H1 (cell line): ENCODE measurements at places on chromosomes 1 and 21. TPM values are rescaled to one million over a fixed set of nuclear protein-coding genes. Genes with fewer than 3 reads are reported as not detected.
A peak's percentile ranks its signal among the peaks of the same experiment; 100 is the strongest.

DNA sequence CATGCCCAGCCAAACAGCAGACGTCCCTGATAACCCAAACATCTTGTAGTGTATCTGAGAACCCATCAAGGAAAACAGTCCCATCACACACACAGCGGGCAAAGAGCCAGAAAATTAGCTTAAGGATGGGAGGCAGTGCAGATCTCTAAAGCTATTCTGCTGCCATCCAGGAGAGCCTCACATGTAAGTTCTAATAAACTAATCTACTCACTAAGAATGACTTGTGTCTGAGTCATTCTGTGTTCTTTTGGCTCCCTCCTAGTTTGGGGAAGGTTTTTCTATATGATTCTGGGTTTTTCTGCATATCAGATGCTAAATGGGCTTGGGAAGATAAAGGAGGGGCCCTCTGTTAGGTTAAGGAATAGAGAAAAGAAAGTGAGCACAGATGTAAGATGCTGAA is 162.8 kb downstream of the HUNK start:
- no peak for DNase-seq

DNA sequence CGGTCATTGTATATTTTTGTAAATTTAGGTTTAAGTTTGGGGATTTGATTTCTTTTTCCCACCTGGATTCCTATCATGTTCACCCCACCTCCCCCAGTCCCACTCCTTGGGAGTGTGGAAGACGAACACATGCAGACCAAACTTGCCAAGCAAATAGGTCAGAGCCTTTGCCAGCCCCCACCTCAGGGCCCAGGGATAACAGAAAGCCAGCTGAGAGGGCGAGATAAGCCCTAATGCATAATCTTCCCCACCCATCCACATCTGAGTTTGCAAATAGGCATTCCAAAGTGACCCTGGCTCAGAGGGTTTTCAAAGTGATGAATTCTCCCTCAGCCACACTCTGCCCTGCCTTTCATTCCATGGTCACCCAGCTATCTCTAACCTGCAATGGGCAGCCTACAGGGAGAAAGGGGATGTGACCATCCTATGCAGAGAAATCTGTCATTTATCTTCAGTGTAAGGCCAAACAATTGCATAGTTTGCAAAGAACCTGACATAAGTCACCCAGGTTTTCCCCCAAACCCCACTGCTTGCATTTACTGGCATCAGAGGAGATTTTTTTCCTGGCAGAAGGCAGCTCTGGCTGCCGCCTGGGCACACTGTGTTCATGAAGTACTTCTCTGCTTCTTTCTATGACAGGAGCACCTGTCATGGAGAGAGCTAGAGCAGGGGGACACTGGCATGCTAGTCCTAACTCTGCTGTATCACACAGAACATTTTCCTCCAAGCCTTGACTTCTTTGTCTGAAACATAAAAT is 69.0 kb upstream of the NFIA start:
- peak; percentile 41 for DNase-seq

DNA sequence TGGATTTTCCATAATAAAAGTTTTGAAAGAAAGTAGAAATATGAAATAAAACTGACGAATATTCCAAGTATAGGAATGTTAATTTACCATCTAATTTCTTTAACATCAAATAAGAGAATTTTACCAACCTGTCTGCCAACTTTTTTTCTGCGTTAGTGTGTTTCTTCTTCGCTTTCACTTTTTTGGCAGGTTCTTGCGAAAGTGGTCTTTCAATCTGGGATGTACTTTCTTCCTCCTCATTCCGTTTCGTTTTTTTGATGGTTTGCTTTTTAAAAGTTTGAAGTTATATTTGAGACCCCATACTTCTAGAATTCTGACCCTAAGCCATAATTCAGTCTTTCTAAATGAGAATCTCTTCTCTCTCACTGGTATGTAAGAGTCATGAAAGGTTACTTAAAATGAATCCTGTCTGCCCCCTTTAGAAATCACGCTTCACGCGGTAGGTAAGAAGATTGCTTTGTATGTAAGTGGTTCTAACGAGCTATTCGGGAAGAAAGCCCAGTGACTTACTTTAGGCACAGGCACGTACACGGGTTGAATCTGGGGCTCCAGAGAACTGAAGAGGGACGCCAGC is 580 bp downstream of the RBM34 start:
- DNase-seq = no peak

- no peak for DNase-seq
Measured at GRCh38 chr1:216997069-216997468, 273.8 kb upstream of the ESRRG start.

DNA sequence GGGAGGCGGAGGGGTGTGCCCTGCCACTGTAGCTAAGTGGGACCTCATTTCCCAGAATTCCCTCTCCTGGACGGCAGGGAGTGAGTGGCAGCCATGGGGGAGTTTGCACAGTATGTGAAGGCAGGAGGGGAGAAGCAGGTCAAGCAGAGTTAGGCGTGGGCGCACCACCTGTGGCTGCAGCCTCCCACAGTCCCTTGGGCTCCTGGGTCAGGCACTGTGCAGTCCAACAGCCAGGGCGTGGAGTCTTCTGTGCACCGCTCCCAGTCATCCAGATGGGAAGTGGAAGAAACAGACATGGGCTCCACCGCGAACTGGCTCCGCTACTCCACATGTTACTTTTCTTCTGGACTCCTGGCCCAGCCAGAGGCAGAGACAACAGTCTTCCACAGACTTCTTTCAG is 85.4 kb upstream of the TIAM1 start:
- no peak for DNase-seq

Gene GPR37L1
- total RNA-seq = 0.08 and 0.13 TPM in 2 replicates

GRCh38 chr1:19356266-19356665 is 44.1 kb downstream of the SLC66A1 start:
- DNase-seq = no peak

GRCh38 chr1:227299241-227299627 is 19.1 kb downstream of the CDC42BPA start:
- no peak for DNase-seq

DNA sequence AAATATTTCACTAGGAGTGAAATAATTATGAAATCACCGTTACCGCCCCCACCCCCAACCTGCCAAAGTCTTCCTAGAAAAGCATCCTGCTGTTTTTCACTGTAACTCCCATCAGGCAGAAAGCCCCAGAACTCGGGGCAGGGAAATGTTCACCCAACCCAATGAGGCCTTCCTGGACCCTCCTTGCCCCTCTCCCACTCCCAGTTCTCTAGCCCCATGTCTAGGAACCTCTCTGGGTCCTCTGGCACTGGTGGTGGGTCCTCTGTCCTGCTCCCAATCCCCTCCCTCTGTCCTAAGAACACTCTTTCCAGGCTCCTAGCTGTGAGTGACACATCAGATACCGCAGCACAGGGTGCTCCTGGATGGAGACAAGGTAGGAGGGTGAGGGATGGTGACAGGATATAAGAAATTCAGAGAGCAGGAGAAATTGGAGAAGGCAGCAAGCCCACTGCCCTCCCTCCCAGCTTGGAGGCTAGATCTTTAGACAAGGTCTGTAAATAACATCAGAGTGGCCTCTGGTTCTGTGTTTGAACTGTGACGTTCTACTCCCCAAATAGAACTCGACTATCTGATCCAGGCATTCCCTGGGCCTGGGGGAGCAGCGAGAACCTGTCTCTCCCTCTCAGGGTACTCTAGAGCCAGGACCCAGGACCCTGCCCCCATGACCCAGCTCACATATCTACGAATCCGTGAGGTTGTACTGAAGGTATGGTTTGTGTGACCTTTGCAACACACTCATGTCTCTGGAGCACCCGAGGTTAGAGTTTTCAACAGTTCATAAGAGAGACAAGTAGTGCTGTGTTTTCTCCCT is 23.3 kb upstream of the BTG2 start:
- peak; percentile 34 for DNase-seq

Gene CELSR2
- 27.7 and 28.0 TPM in 2 replicates for total RNA-seq

DNA sequence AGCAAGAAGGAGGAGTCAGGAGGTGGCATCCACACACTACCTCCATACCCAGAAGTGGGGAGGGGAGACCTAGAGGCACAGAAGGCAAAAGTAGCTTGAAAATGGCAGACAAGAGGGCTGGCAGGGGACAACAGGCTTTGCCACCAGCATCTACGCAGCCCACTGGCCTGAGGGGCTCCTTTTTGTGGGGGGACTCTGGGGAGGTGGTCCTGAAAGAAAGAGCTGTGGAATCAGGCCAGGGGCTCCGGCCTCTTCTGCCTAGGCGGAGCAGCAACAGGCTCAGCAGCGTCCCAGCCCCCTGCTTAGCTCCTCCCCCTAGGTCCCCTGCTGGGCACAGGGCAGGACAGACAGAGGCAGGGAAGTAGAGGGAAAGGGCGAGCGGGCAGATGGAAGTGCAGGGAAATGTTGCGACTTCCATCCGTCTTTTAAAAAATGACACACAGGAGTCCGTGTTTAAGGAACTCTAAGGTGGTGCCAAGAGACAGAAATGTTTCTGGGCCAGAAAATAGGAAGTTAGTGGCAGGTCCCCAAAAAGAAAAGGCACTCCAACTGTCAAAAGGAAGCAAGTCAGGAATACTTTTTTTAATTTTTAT is 10.0 kb upstream of the LEFTY2 start:
- peak; percentile 88 for DNase-seq

DNA sequence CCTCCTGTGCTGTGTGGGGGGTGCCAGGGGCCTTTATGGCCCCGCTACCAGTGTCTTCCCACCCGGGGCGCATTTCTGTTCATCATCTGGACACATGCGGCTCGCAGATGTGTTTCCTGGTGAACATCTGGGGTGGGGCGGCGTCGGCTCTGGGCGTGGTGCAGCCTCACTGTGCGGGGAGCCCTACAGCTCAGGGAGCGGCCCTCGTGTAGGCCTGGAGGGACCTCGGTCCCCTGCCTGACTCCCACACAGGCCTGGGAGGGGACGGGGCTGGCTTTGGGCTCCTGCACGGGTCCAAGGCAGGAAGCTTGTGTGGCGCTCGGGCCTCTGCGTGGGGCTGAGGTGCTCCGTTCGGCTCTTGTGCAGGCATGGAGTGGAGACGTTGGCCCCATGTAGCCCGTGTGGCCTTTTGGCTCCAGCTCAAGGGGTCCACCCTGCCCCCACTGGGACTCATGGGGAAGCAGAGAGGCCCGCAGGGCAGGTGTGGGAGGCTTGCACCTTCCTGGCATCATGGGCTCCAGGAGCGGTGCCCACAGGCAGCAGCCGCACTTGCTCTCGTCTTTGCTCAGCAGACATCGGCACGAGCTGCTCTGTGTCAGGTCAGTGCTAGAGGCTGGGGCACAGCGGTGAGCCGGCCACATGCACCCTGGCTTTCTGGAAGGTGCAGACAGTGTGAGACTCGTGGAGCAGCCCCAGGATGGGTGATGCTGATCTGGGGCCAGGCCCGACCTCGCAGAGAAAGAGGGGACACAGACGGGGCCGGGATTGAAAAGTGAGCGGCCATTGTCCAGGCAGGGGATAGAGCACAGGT is 90.1 kb upstream of the ACTRT2 start:
- no peak for DNase-seq

GRCh38 chr1:44713321-44713781 is 17.6 kb downstream of the RNU5D-1 start:
- no peak for DNase-seq

Gene MLLT11
- 18.1 and 19.2 TPM in 2 replicates for total RNA-seq

GRCh38 chr1:115107516-115108260 is 18.4 kb upstream of the TSPAN2 start:
- no peak for DNase-seq

Gene C1orf74
- total RNA-seq = 3.9 and 4.1 TPM in 2 replicates

Gene CCDC185
- total RNA-seq = not detected in 2 replicates

Gene HPCAL4
- total RNA-seq = 0.46 and 0.54 TPM in 2 replicates

DNA sequence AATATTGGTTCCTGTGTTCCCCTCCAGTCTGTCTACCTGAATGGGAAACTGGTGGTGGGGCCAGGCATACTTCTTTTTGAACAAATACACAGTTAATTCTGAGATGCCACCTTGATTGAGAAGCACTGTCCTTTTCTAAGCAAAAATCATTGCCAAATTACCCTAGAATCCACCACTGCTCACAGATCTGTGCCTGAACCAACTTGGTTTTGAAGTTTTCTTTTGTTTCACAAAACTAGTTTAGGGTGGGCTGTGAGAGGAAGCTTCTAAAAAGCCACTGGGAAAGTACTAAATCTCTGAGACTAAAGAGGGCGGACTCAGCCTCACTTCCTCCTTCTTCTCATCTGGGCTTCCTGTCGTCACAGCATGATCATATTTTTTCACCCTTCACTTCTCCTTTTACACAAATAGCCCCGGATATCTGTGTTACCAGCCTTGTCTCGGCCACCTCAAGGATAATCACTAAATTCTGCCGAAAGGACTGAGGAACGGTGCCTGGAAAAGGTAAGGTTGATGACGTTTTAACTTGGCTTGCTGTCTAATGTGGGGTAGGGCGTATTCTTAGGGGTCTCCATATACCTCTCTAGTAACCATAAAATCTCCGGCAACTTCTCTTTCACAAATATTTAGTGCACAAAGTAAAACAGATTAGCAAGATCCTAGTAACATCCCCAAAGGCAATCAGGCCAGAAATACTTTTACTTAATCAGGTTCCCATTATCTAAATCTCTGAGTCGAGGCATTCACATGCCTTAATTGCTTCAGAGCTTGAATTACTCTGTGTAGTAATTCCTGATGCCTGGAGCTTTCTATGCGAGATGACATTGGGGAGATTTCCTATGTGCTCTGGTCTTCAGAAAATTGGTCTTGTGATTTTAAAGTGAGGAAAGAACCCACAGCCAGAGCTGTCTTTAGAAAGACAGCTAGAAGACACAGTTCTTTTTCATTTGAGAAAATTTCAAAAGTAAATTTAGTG is at the start of gene CD53:
CD53 (plus strand) TSS at position 404 of the 976 bp plus-strand sequence. CDS start 18,261 bp downstream, outside the sequence.
- DNase-seq = no peak

DNA sequence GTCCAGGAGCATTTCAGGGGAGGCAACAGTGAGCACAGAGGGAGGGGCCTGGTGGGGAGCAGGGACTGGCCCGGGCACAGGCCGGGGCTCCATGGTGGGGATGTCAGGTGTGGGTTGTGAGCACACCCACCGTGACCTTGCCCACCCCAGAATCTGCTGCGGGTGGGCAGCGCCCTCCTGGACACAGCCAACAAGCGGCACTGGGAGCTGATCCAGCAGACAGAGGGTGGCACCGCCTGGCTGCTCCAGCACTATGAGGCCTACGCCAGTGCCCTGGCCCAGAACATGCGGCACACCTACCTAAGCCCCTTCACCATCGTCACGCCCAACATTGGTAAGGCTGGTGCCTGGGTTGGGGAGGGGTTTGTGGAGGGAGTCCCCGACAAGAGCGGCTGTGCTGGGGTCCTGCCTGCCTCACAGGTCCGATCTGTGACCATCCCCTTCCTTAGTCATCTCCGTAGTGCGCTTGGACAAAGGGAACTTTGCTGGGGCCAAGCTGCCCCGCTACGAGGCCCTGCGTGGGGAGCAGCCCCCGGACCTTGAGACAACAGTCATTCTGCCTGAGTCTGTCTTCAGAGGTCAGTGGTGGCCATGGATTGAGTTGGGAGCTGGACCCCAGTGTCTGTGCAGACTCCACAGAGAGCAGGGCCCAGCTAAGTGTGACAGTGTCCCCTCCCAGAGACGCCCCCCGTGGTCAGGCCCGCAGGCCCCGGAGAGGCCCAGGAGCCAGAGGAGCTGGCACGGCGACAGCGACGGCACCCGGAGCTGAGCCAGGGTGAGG is 14.3 kb downstream of the PSRC1 start:
- DNase-seq = no peak

DNA sequence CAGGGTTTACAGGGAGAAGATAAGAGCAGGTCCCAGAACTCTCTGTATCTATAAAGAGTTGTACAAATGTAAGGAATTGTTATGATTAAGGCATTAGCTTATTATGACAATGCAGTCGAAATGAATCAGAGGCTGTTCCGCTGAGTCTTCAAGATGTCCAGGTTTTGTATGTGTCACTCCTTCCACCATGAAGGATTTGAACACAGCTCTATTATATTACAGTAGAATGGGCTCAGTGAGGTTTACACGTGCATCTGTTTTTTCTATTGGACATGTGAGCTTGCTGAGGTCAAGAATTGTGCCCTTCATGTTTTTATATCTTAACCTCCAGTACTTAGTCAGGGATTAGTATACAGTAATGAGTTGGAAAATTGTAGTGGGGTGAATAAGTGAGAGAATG is 86.3 kb downstream of the MPZL1 start:
- no peak for DNase-seq

GRCh38 chr1:212591922-212592321 is 16.6 kb upstream of the ATF3 start:
- DNase-seq = no peak
